DMS53 (cell line): ENCODE measurements at places on chromosomes 5 and 9.

DNA sequence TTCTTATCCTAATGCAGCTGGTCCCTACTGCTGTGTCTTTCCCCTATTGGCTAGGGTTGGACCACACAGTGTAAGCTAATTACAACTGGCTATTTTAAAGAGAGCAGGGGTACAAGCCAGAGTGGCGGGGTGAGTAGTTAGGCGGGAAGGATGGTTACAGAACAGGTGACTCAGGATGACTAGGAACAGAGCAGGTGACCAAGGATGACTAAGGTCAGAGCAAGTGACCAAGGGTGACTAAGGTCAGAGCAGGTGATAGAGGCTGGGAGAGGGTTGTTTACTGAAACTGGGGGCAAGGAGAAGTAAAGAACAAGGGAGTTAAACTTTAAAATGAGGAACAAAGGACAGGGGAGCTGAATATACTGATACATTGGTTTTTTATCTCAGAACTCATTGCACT lies 125.4 kb downstream of the PTTG1 start:
- peak; percentile 43 for DNase-seq

DNA sequence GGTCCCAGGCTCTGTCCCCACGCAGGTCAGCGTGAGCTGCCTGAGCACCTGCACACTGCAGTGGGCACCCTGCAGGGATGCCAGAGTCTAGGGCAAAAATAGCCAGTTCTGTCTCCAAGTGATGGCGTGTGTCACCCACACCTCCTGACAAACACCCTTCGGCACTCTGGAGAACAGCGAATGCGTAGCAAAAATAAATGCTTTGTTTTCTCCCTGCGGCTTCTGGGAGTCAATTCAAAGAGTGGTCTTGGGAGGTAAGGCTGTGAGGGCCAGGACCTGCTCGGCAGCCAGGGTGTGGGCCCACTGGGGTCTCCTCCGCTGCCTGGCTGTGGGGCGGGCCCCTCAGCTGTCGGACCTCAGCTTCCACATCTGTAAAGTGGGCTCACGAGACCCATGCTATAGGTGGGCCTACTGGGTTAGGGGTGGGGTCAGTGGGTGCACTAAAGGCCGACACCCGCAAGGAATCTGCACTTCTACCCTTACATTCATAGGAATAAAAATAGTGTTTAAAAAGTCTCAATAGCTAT lies 37.4 kb downstream of the RASGEF1C start:
- DNase-seq, result no peak

DNA sequence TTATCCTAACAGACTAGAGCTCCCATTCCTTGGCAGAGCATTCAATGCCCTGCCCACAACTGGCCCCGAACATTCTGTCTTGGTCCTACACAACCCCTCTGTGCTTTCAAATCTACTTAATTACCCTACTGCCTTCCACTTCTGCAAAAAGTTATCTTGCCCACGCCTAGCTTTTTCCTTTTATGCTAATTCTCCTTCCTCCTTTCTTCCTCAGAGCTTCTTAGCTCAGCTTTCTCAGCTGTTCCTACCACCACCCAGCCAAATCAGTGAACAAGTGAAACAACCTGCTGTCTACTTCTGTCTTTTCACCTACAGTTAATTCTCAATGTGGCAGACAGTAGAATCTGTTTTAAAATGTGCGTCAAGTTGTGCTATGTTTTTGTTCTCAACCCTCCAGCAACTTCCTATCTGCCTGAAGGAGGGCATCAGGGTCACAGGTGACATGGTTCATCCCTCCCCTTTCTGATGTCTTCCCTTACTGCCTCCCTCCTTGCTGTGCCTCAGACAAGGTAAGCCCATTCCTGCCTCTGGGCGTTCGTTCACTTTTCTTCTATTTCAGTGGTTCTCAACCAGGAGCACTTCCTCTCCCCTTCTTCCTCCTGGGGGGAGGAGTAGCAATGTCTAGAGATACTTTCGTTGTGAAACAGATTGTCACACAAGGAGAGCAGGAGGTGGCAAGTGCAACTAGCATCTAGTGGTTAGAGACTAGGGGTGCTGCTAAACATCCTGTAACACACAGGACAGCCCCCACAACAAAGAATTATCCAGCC lies 1.3 kb upstream of the REEP5 start:
- peak; percentile 7 for DNase-seq

DNA sequence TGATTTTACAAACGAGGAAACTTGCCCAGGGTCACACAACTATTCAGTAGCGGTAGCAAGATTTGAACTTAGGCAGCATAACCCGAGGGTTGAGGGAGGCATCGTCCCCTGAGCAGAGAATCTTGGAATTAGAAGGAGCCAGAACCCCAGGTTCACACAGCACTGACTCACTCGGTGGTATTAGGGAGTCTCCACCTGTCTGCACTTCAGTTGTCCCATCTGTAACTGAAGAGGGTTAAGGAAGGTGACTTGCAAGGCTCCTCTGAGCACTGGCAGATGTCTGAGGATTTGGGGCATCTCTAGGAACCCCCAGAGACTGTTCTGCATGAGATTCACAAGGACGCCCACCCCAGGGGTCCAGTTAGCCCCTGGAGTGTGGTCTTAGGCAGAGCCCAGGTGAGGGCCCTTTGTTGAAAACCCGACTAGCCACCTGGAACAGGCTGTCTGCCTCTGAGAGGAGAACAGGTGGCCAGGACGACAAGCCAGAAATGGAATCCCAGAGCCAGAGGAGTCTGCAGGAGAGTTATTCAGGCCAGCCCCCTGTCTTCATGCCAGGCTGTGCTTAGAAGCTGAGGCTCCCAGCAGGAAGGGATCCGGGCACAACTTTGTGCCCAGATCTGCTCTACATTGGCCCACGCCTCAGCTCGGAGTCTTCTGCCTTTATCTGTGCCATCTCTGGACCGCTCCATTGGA lies 50.0 kb upstream of the ORM1 start:
- DNase-seq, result peak; percentile 23

GRCh38 chr5:59698207-59699178 lies 195.0 kb downstream of the PDE4D start:
- DNase-seq, result peak; percentile 50

GRCh38 chr9:98558575-98558974 lies 150.2 kb downstream of the GABBR2 start:
- peak; percentile 10 for DNase-seq

DNA sequence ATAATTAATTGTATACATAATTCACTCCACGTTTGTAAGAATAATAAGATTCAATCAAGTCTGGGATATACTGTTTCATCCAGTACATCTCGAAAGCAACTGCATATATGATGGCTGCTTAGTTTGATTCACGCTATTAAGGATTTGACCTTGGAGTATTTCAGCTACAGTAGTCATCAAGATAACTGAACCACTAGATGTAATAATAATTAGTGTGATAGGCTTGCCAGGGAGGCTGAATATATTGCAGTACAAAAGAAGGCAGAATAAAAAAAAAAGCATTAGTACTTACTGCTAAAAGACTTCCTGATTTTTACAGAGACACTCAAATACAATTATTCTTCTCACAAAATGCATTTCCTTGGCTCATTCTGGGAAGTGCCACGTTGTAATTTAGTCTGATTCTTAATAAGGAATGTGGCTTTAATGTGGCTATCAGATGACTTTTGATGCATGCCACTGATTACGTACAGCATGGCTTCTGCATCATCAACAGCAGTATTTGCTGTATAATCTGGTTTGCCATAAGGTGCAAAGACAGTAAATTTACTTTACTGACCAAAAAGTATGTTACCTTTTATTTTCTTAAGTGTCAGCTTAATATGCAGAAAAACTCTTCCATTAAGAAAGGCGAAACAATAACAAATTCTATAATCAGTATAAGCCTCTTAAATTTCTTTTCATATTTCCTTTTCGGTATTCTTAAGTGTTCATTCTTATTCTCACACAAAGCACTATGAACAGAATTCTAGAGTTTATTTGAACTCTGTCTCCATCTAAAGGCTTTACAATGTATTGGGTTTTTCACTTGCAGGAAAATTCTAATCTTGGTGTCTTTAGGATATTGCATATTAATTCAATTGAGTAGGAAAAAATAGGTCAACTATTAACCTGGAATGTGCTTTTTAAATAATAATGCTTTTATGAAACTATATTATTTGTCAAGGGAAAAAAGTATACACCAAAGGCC lies 166.4 kb downstream of the SLF1 start:
- peak; percentile 34 for DNase-seq

DNA sequence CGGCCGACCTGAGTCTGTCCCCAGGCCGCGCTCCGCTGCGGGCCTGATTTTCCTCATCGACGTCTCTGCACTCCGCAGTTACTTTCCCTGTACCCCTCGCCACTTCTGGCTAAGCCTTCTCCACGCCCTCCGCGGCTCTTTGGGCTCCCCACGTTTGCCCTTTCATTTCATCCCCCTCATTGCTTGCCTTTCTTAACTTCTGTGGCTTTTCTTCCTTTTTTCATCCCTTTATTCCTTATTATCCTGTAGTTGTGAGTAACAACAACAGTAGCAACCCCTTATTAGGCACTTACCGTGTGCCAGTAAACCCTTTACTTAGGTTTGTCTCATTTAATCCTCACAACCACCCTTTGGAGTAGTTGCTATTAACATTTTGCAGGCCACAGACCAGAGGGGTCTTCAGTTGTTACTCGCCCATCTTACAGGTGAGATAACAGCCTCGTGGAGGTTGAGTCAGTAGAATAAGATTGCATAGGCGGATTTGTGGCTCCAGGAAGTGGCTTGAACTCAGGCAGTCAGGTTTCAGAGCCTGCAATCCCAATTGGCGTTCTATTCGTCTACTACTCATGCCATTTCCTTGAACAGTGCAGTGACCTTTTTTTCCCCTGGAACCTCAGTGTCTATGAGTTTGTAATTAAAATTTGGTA lies 724 bp downstream of the TCERG1 start:
- DNase-seq, result peak; percentile 72

DNA sequence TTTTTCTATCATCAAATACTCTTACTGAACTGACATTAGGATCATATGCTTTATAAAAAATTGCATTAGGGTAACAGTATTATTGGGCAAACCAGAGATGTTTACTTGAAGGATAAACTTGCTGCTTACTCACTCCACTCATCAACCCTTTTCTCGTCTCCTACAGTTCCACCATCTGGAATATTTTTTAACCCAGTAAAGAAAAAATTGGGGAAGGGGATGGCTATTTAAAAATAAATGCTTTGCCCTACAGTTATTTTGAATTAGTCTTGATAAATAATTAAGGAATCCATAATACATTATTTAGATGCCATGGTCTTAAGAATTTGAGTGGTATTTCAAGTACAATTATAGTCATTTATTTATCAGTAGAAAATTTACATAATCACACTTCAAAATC lies 225.8 kb downstream of the MEF2C start:
- no peak for DNase-seq

GRCh38 chr9:113176803-113177202 lies 26.0 kb downstream of the SLC31A2 start:
- DNase-seq, result no peak

DNA sequence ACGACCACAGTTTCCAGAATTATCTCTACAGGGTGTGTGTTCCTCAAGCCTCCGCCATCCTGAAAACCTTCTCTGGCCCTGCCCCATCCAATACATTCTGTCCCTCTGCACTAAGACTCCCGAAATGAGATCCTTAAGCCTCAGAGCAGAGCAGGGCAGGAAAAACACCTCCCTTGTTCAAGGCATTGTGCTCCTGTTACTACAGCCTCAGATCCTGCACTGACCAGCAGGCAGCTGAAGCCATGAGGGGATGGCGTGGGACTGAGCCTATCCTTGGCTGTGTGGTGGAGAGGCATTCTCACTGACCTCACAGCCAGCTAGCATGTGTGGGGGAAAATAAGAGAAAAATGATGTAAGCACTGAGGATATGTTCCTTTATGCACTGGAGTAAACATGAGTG lies 106.7 kb upstream of the PHYKPL start:
- DNase-seq, result no peak

GRCh38 chr9:114735704-114736103 lies 53.7 kb upstream of the TEX48 start:
- no peak for DNase-seq

GRCh38 chr5:43007911-43008362 lies 32.2 kb downstream of the ANXA2R start:
- DNase-seq, result peak; percentile 91

DNA sequence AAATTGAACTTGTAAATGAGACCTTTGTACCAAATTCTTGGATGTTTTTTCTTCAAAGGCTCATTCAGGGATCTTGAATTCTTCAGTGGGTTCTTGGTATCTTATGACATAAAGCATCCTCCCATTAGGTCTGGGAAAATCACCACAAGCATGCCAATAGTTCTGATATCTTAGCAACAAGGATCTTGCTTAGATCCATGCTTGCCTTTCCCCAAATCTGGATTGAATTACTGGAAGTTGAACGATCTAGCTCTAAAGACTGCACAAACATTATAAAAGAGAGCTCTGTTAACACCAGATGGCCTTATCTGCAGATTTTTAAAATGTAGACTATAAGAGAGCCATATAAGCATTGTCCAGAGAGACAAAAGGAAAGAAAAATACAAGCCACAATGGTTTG lies 266.3 kb downstream of the RAB3C start:
- no peak for DNase-seq

- DNase-seq, result no peak
These were observed 241.2 kb downstream of the FAM114A2 start for GRCh38 chr5:153797484-153797883.

DNA sequence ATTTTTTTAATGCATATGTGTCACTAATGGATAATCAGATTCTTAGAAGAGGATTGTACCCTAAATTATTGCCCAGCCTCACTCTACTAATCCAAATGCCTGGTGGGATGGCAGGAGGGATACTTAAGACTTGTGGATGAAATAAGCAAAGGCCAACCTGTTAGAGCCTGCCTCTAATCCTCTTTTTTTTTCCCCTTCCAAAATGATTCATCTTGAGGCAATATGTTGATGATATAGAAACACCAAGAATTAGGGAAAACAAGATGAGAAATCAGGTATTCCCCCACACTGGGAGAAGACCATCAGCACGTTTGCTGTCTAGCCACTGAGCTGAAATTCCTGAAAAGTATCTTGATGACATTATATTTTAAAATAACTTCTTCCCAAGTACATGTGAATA lies 52.0 kb downstream of the RFK start:
- DNase-seq, result no peak

- no peak for DNase-seq
These were observed 56.7 kb upstream of the CXCL14 start for GRCh38 chr5:135635451-135635850.

GRCh38 chr9:89071591-89071990 lies 80.3 kb downstream of the S1PR3 start:
- DNase-seq, result no peak

- no peak for DNase-seq
These were observed 137.6 kb upstream of the RASEF start for GRCh38 chr9:83200531-83200930.

DNA sequence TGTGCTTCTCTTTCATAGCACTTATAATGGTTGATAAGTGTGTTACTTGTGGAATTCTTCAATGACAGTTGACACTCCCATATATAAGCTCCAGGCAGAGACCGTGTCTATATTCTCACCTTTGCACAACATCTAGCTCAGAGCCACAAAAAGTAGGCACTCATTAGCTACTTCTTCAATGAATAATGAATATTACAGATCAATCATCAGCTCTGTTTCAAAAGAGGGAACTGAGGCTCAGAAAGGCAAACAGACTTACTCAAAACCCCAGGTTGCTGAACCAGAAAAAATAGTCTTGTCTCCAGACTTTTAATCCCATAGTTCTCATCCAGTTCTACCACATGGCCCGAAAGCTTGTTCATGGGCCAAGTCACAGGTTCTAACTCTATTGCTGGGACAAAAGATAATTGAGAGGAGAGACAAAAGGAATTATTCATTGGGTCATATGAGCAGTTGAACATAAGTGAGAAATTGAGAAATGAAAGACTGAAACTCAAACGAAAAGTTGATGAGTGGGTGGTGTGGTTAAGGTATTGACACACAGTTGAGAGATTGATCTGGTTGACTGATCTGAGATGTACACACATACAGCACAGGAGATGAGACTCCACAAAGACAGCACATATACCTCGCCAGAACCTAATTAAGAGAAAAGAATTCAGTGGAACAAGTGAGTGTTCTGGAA lies 381.6 kb downstream of the EFNA5 start:
- DNase-seq, result no peak
